ENCODE measurements at places on chromosomes 5 and 9. TPM values are rescaled to one million over a fixed set of nuclear protein-coding genes. Genes with fewer than 3 reads are reported as not detected.

The ELL2 gene
- 5.4 TPM for polyA plus RNA-seq

The IFNA2 gene
- not detected for polyA plus RNA-seq

The REEP2 gene
- not detected for polyA plus RNA-seq

The CXXC5 gene
- polyA plus RNA-seq = 385 TPM

The C5orf52 gene
- polyA plus RNA-seq = not detected

The EQTN gene
- polyA plus RNA-seq = not detected

The FOXD4L5 gene
- not detected for polyA plus RNA-seq

Data from immature natural killer cell (primary cell).